GM06990 (cell line): ENCODE measurements at places on chromosomes 12 and 14.

DNA sequence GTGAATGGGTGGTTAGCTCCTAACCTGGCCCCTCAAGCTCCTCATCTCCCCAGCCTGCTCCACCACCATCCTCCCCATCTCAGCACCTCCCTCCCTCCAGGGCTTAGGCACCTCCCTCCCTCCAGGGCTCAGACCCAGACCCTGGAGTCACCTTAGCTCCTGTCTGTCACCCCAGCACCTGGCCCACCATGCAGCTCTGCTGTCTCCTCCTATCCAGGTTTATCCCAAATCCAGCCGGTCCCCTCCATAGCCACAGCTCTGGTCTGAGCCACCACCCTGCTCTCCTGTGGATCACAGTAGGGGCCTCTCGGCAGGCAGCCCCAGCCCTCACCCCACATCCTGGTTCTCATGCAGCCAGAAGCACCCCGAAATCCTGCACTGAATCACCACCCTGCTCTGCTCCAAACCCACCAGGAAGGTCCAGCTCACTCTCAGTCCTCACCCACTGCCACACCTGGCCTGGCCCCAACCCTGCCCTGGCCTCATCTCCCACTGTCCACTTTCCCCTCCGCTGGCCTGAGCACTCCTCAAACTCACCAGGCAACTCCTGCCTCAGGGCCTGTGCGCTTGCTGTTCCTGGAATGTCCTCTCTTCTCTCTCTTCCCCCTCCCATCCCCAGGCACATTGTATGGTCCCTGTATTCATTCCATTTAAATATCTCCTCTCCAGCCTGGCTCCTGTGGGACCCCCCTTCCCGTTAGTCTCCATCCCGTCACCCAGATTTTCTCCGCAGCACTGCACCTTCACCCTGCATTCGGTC is 62.6 kb downstream of the DIO3 start:
- DNase-seq = no peak

GRCh38 chr14:40463886-40464285 is 1031.7 kb upstream of the FBXO33 start:
- no peak for DNase-seq

- DNase-seq = no peak
These were observed 58.7 kb downstream of the LRCOL1 start for GRCh38 chr12:132551641-132552031.

DNA sequence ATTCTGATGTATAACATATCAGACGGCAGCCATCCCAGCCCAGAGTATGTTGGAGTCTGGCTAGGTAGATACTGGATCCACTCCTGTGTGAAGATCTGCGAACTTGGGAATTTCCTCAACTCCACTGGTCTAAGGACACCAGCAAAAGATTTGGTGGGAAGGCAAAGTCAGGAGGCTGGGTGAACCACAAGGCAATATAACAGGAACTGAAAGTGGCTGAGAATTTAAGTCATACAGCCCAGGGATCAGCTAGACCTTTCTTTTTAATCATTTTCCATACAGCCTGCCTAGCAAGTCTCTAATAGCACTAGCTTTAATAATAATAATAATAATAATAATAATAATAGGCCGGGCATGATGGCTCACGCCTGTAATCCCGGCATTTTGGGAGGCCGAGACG is 34.8 kb downstream of the BRAP start:
- DNase-seq = no peak

DNA sequence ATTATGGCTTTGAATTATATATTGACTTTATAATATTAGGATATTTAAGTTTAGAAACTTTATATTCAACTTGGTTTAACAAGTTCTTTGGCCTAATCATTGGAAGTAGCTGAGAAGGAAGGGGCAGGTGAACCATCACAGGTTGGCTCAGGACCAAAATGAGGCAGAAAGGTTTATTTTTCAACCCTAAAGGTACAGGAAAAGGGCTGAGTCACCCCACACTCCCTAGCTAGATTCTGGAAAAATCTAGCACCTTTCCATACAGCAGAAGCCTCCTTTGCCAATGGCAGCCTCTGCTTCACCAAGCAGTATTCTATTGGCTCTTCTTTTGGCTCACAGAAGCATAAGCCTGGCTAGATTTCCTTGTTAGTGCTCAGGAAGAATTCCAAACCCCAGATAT is 19.3 kb upstream of the MED6 start:
- DNase-seq = no peak

DNA sequence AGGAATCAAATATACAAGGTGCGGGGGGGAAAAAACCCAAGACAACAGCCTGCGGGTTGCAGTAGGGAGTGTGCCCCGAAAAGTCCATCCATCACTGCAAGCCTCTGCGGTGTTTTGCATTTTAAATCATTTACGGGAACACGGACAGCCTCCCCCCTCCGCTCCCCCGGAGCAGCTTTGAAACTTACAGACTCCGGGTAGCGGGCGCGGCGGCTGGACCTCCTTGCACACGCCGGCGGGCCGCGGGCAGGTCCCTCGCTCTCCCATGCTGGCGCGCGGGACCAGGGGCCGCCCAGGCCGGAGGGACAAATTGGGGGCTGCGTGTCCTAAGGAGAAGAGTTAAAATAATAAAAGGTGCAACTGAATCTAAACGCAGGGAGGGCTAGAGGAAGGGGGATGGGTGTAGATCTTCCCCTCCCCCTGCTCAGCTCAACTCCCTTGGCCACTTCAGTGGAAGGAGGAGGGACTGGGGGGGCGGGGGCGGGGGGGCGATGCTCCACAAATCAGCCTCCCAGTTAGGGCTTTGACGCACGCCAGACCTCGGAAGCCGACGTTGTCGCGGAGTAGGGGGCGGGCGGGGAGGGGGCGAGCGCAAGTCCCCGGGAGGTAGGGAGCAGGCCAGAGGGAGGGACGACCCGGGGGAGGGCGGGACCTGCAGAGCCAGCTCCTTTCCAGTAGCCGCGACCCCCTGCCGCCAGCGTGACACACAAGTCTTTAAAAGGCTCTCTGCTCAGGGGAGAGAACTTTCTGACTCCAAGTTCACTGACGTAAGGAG is at the start of gene KCNJ8:
Gene KCNJ8, minus strand, starts transcription at position 349 of the 775 bp plus-strand sequence. CDS start 1,090 bp downstream, outside the sequence.
- DNase-seq = no peak

DNA sequence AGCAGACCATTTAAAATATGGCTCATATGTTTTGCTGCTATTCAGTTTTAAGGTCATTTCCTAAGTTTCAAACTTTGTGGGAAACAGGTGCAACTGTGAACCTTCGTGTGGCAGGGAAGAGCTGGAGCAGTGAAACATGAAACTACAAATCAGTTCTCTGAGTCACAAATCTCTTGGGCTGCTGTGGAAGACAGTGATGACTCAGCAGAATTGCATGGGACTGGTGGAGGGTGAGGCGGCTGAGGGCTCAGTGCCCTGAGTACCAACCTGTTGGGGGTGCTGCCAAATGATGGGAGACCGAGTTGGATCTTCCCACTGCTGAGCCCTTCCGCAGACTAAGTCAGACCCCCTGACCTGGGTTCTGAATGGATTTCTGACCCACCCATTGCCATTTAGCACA is 8.4 kb upstream of the CALM1 start:
- no peak for DNase-seq

GRCh38 chr14:101185946-101186345 is 282.4 kb upstream of the RTL1 start:
- DNase-seq = no peak

- no peak for DNase-seq
These were observed 22.1 kb downstream of the SAMD4A start for GRCh38 chr14:54589076-54589475.

DNA sequence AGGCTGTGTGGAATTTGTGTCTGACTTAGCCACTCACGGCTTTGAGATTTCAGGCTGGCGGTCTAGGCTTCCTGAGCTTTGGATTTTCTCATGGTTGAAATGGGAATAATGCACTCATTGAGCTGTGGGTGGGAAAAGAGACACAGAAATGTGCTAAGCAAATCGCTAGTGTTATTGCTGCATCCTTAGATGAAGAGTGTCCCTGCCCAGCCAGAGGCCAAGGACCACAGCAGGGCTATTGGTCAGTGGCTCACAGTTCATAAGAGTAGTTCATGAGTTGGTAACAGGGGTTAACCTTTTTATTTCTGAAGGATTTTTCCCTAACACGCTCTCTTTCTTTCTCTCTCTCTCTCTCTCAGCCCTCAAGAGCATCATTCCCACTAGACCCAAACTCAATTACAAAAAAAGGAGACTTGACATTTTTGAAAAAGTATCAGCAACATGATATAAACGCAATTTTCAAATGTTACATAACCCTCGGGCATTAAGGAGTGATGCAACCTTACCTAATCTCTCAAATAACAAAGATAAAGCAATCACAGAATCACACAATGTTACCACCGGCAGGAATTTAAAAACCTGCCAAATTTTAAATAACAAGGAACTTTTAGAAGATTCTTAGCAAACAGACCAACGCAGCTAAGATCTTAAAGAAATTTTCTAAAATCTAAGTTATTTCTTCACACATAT is 36.7 kb upstream of the RMST start:
- no peak for DNase-seq

- DNase-seq = no peak
These were observed 46.0 kb upstream of the SRSF5 start for GRCh38 chr14:69720912-69721311.

- DNase-seq = no peak
These were observed 78.9 kb upstream of the DICER1 start for GRCh38 chr14:95236221-95236620.

- no peak for DNase-seq
These were observed 17.3 kb downstream of the LRTM2 start for GRCh38 chr12:1837541-1838204.
